Inflammatory macrophage treated with lipopolysaccharide for 4 hours (primary cell): ENCODE measurements at places on chromosomes 5 and 9.

DNA sequence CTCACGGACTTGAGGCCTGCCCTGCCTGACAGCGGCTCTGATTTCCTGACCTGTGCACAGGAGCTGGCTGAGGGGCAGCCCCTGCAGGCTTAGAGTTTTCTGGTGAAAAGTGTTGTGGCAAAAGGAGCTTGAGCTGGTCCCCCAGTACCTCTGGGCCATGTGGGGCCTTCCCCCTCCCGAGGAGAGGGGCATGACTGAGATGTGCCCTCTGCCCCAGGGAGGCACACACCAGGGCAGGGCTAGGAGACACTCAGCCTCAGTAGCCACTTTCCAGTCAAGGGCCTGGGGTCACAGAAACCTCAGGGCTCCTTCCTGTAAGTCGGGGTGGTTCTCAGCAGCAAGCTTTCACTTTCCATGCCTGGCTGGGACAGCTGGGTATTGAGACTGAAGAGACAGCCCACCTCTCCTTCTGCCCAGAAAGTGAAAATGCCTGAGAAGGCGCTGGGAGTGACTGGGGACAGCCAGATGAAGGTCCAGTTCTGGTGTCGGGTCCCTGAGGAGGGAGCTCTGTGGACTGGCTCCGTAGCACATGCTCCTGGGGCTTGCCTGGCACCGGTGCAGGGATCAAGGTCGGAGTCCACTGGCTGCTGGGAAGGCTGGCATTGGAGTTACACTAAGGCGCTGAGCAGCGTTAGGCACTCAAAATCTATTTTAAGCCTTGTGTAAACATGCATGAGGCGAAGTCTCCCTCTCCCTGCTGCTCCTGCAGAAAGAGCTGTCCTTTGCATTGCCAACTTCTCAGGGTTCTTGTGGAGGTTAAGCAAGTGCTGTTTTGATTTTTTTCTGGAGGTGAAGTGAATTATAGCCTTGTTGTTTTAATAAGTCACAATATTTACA is 394.9 kb downstream of the GADD45G start:
- DNase-seq = peak; percentile 86

DNA sequence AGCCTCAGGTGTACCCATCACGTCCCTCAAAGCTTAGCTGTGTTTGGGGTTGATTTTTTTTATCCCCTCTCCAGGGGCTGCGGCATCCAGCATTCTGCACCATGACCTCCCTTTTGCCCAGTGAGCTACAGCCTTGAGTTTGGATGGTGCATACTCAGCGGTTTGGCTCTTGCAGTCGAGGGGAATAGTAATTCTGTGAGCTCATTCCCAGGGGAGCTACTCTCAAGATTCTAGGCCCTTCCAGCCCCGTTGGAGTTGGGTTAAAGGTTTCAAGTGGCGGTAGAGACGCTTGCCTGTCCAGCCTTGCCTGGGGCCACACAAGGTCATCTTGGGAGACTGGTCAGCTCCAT is 102.2 kb upstream of the SPRY4 start:
- no peak for DNase-seq

GRCh38 chr5:138334867-138335447 is 3.1 kb upstream of the FAM53C start:
- DNase-seq = no peak

DNA sequence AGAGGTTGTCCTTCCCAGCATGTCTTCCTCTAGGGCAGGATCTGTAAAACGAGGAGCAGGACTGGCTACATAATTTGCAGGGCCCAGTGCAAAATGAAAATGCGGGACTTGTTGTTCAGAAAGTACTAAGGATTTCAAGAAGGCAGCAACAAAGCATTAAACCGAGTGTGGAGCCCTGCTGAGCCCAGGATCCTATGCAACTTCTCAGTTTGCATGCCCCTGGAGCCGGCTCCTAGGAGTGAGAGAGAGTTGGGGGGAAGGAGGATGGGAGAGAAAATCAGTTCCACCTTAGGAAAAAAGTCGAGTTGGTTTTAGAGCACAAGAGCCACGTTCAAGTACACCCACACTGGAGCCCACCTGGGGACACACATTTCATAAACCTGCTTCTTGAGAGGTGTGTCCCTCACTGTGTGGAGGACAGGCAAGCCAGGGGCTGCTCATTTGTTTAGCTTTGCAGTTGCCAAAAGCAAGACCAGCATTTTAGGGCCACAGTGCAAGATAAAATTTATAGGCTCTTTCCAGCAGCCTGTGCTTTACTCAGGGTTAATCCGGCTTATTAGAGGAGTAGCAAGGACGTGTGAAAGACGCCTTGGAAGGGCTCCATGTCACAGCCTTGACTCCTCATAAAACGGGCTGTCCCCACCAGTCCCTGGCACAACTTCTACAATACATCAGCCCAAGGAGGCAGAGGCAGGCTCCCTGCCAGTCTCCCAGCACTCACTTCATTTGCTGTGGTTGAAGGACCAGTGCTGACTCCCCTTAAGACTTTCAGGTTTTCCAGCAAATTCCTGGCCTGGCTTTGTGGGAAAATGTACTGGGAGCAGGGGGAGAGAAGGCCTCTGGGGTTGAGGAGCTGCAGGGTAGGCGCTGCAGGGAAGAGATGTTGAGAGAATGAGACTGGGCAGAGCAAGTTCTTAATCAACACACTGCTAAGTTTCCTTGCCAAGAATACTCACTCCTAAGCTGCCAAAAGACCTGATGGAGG is 159.7 kb upstream of the SEMA6A start:
- no peak for DNase-seq

GRCh38 chr9:137703842-137704508 is 85.2 kb downstream of the EHMT1 start:
- peak; percentile 51 for DNase-seq

GRCh38 chr5:73901043-73901442 is 275.0 kb downstream of the ARHGEF28 start:
- no peak for DNase-seq

DNA sequence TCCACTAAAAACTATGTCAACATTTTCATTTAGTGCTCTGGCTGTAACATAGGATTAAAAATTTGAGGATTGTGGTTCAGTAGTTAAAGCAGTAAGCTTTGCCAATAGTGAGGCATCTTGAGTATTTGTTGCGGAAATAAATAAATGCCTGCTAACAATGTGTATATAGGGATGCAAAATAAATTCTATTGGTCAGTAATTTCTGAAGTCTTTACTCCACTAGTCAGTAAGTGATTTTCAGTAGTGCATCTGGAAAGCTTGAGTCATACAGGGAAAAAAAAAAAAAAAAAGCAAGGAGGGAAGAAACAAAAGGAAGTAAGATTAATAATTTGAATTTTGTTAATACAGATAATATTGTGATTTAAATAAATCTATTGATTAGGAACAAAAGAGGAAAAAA is 21.0 kb downstream of the NIPBL start:
- DNase-seq = no peak
